ENCODE measurements at places on chromosomes 7 and 10.

DNA sequence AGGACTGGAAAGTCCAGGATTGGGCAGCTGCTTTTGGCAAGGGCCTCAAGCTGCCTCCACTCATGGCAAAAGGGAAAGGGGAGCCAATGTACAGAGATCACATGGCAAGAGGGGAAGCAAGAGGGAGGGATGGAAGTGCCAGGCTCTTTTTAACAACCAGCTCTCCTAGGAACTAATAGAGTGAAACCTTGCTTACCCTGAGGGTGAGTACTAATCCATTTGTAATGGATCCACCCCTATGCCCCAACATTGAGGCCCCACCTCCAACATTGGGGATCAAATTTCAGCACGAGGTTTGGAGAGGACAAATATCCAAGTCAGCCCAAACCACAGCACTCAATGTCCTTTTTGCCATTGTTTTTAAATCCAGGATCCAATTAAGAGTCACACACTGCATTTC lies 12.5 kb downstream of the HABP2 start:
- DNase-seq, result no peak

DNA sequence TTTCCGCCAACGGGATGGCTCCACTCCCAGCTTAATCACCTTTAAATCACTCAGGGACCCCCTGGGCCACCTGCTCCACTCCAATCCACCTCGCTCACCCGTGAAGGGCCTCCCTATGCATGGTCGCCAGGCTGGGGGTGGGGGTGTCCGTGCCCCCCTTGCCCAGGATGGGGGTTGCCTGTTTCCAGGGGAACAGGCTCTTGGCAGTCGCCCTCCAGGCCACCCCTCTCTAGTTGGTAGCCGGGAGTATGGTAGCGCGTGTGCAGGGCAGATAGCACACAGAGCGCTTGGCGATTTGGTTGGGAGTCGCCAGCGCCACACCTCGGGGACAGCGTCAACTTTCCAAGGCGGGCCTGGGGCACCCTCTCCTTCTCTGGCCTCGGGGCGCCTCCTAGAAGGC lies 134.9 kb upstream of the ZNF92 start:
- no peak for DNase-seq

- no peak for DNase-seq
Measured at GRCh38 chr7:151035026-151035717, 6.9 kb downstream of the ABCB8 start.

DNA sequence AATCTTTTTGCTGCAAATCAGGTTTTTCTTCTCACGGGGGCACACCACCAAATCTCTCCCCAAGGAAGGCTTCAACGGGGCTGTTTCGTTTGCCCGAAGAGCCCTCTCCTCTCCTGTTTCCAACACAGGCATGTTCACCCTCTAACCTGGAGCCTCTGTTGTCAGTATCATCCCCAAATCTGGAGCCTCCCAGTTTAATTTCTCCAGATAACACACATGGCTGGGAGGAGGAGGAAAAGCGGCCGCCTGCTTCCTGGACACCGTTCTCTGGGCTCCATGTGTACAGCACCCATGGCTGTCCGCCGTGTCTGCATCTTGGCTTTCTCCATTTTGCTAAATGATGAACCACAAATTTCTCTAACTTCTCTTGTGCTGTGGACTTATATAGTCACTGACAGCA lies 214.5 kb downstream of the DIP2C start:
- no peak for DNase-seq

DNA sequence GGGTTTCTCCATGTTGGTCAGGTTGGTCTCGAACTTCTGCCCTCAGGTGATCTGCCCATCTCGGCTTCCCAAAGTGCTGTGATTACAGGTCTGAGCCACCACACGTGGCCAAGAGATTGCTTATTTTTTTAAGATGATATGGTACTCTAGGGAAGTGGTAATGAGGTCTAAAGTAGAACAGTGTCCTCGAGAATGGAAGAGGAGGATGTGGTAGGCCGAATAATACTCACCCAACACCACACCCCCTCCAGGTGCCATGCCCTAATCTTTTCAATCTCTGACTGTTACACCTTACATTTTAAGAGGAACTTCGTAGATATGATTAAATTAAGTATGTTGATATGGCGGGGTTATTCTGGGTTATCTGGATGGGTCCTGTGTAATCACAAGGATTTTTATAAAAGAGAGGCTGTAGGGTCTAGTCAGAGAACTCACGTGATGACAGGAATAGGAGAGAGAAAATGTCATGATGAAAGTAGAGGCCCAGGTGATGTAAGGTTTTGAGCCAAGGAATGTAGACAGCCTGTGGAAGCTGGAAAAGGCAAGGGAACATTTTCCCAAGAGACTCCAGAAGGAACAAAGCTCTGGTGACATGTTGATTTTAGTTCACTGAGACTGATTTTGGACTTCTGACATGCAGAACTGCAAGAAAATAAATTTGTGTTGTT lies 29.5 kb downstream of the CDK13 start:
- DNase-seq, result no peak

GRCh38 chr7:142654398-142654797 lies 94.9 kb upstream of the PRSS1 start:
- DNase-seq, result no peak

GRCh38 chr10:4066581-4067390 lies 281.8 kb upstream of the KLF6 start:
- DNase-seq, result no peak

- no peak for DNase-seq
Measured at GRCh38 chr10:77411805-77412204, 225.8 kb downstream of the KCNMA1 start.

Measured in lung (tissue), 17 donors.